ENCODE measurements at places on chromosomes 16 and 17. TPM values are rescaled to one million over a fixed set of nuclear protein-coding genes. Genes with fewer than 3 reads are reported as not detected.
A peak's percentile ranks its signal among the peaks of the same experiment; 100 is the strongest.

Gene B3GNT9
- 59.6 TPM for total RNA-seq

Gene MLYCD
- total RNA-seq, result 14.1 TPM

Gene CDK3
- total RNA-seq, result 3.2 TPM

Gene MEOX1
- 5.4 TPM for total RNA-seq

Gene SOST
- total RNA-seq, result 45.2 TPM

Gene PNMT
- 3.1 TPM for total RNA-seq

Gene CENPN
- total RNA-seq, result 7.8 TPM

Gene AANAT
- total RNA-seq, result not detected

Gene TMEM204
- total RNA-seq, result 125 TPM

DNA sequence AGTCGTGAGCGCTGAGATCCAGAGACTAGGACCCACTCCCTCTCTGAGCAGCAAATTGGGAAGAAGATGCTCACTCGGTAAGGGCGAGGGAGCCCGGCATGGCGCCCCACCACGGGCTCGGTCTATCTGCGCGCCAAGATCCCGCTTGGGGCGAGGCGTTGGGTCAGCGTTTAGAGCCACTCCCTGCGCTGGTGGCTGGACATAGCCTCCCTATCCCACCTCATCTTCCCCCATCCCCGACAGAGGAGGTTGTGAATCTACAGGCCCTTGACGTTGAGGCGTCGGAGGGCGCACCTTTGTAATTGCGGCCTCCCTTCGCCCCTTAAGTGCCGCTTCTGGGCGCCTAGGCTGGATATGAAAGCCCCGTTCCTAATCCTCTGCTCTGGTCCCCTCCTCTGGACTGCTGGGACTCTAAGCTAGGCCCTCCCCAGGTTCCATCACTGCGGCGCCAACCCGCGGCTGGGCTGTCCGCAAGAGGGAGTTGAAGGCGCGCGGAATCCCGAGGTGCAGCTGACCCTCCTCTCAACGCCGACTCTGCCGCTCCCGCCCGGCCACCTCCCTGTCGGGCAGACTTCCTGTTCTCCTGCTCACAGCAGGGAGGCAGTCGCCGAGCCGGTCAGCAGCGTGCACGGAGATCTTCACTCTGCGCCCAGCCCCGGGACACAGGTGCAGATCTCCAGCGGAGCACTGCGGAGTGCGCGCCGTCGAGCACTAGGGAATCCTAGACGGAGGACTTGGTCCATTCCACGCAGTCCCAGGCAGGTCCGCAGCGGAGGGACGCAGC lies 16.1 kb upstream of the HOXB9 start:
- DNase-seq, result no peak

DNA sequence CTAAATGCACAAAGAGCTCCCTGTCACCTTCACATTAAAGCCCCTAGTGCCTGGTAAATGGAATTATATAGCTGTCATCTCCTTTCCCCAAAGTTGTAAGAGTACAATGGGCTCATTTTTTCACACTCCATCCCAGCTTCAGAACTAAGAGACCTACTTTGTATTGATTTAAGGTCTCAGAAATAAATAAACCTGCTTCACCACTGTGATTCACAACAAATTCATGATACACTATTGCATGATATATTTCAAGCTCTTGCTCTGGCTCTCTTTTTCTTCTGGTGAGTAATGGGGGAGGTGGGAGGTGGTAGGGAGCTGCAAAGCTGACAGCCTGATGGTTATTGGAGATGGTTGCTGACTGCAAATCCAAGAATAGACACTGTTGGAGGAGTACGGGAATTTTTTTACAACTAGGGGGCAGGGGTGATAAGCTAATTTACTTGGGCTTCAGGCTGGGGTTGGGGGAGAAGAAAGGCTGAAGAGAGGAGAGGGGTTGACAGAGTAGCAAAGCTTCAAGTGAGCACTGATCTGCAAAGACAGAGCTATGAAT lies 189.9 kb downstream of the AATF start:
- DNase-seq, result no peak

DNA sequence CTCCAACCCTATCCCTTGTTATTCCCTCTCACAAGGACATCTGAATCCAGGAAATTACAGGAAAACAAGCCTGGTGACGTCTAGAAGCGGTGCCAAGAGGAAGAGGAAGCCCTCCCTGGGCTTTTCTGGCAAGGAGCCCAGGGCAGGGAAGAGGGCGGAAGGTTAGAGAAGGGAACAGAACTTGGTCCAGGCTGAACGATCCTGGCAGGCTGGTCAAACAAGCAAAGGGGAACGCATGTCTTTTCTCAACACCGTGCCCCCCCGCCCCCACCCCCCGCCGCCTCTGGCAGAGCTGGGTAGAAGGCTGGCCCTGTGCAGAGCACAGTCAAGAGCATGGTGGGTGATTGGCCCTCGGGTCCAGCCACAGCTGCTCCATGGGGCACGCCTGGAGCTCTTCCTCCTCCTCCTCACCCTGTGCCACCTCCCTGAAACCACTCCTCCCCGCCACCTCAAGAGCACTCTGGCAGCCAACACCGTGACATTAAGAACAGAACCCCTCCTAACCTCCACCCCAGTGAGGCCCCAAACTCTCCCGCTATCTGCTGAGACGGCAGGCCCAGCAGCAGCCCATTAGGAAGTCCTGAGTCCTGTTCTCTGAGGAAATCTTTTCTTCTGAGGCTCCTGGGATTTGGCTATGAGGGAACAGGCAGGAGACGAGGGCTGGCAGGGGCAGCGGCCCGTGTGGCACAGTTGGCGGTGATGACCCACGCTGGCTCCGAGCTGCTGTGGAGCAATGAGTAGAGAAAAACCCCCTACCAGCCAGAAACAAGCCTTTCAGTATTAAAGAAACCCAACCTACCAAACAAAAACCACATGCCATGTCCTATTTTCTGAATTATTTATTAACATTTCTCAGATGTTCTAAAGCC lies 7.3 kb downstream of the C16orf86 start:
- no peak for DNase-seq

- peak; percentile 50 for DNase-seq
Observed at GRCh38 chr17:35774499-35774898, 13.8 kb downstream of the C17orf50 start.

- no peak for DNase-seq
Observed at GRCh38 chr17:72954579-72954978, 137.9 kb downstream of the SLC39A11 start.

DNA sequence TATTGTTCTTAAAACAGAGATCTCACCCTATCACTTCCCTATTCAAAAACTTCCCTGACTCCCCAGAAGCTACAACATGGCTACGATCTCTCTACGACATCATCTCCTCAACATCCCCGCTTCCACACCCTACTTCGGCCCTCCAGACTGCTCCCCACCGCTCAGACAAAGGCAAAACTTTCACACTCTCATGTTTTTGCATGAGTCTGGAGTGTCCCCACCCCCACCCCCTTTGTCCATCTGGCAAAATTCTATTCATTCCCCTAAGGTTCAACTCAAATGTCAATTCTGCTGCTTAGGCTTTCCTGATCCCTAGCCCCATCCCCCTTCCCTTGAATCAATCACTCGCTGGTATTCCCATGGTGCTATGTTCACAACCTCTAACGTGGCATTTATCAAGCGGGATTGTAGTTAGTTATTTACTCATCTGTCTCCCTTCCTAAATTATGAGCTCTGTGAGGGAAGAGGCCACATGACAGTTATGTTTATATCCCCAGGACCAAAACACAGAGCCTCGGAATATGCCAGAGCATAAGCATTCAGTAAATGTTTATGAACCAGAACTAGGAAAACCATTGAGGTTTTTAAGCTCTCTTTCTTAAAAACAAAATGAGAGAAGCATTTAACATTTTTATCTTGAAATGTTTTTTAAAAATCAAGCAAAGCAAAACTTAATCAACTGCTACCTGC lies 55.9 kb downstream of the STX8 start:
- no peak for DNase-seq

DNA sequence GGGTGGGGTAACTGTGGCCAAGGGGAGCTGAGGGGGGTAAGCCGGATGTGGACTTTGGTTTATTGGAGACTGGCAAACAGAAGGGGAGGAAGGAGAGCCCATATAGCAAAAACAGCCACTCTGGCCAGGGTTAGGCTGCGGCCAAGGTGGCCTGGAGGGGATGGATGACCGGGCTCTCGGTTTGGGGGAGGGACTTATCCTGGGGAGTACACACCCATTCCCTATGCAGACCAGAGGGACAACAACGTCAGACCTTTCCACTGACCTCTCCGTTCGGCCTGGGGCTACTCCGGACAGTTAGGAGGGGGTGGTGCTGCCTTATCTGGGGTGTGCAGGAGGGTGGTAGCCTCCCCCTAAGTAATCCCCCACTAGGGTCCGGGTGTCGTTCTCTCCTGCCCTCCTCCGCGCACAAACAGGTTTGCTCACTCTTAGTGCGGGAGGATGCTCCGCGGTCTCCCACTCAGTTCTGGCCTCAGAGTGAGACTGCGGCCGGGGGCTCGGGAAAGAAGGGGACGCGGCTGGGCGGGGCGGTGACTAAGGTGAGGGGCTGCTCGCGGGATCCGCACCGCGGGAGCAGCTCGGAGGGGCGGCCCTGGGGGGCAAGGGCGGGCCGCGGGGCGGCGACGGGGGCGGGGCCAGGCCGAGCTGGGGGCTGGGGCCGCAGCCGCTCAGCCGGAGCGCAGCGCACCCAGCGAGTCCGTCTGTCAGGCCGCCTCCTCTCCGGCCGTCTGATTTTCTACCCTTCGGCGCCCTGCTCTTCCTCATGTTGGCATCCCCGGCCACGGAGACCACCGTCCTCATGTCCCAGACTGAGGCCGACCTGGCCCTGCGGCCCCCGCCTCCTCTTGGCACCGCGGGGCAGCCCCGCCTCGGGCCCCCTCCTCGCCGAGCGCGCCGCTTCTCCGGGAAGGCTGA lies at the start of gene WNK4:
TSS of gene WNK4 (plus strand) at position 675 of the 915 bp plus-strand sequence. CDS start at position 764, 89 bp downstream.
- DNase-seq, result no peak

- DNase-seq, result no peak
Observed at GRCh38 chr17:71208111-71208704, 912.6 kb upstream of the SOX9 start.

GRCh38 chr17:5508810-5509209 lies 22.4 kb downstream of the MIS12 start:
- no peak for DNase-seq

GRCh38 chr16:21638573-21638975 lies 13.8 kb downstream of the IGSF6 start:
- no peak for DNase-seq

- DNase-seq, result no peak
Observed at GRCh38 chr16:79484237-79484636, 116.3 kb downstream of the MAF start.

DNA sequence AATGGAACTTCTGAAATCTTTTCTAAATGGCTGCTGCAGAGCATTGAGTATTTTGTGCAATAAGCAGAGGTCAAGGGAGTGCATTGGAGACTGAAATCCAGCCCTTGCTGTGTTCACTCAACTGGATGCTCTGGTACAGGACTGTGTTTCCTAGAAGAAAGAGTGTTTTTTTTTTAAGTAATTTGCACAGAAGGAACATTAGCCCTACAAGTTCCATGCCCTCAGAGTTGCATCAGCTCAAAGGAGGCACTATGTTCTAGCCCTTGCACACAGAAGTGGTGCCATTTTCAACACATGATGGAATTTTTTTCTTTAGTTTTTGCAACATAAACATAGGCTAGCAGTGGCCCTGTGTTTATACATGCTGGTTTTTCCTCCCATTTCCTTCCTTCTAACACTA lies 144.1 kb upstream of the HLF start:
- no peak for DNase-seq

DNA sequence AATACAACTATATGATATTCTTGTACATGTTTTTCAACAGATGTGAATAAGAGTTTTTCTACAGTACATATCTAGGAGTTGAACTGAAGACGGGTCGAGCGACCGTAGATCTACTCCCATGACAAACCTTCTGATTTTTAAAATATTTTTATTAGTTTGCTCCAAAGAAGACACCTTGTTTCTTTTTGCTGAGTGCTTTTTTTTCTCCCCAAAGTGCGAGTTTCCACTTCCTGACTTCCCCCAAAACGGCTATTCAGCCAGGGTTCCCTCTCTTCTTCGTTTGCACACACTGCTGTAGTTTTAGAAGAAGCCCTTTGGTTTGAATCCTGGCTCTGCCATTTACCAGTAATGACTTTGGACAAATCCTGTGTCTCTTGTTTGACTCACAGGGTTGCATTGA lies 241.7 kb upstream of the MAF start:
- DNase-seq, result no peak

DNA sequence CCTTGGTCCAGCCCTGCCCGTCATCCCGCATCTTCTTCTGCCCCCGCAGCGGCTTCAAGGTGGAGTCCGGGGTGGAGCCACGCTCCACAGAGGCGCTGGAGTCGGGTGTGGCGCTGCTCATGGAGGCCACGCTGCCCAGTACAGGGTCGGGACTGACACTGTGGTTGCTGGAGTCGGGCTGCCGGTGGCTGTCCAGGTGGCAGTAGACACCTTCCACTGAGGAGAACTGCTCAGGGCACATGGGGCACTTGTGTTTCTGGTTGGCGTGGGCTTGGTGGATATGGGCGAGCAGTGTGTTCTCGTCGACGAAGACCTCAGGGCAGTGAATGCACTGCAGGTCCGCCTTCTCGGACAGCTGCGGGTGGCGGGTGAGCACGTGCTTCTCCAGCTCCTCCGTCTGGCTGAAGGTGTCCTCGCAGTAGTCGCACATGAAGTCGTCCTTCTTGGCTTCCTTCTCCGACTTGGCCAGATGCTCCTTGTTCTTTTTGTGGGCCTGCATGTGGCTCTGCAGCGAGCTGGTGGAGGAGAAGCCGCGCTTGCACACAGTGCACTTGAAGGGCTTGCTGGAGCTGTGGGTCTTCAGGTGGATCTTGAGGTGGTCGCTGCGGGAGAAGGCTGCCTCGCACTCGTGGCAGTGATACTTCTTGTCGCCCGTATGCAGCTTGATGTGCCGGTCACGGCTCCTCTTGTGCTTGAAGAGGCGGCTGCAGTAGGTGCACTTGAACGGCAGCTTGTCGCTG lies 217.8 kb downstream of the ZNF423 start:
- DNase-seq, result no peak

- no peak for DNase-seq
Observed at GRCh38 chr16:8887431-8887765, 5.2 kb downstream of the LITAFD start.

DNA sequence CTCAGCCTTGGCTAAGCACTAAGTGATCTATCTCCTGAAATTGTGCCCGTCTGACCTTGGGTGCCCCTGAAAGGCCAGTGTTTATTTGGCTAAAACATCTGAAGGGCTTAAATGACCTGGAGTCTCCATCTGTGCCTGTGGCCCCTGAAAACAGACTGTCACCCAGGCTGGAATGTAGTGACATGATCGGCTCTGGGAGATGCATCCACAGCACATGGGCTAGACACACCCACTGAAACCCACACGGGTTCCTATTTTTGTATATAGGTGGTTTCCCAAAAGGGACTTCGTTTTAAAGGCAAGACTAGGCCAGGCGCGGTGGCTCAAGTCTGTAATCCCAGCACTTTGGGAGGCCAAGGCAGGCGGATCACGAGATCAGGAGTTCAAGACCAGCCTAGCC lies 13.5 kb downstream of the CEP295NL start:
- no peak for DNase-seq

GRCh38 chr16:58481931-58482330 lies 18.0 kb upstream of the NDRG4 start:
- DNase-seq, result no peak

- DNase-seq, result no peak
Observed at GRCh38 chr17:39660397-39661385, 4.5 kb upstream of the TCAP start.

Measured in thoracic aorta (tissue), 2 donors.